Activated CD4-positive, CD25-positive, alpha-beta regulatory T cell (primary cell): ENCODE measurements at places on chromosomes 6 and 20.

DNA sequence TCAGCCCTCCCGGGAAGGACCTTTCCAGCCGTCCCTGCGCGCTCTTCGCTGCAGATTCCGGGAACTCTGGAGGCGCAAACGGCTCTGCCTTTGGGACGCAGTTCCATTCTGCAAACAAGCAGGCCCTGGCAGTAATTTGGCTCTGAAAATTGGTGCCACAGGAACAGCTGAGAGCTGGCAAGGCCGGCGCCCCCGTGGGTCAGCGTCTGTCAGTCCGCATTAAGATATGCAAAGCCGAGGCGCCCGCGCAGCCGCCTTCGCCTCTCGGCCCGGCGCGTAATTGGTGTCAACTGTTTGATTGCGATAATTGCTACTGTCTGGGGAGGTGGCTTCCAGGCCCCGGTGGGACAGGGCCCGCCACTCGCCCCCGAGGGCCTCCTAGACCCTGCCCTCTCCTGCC is 73.6 kb downstream of the NCR2 start:
- DNase-seq: no peak

DNA sequence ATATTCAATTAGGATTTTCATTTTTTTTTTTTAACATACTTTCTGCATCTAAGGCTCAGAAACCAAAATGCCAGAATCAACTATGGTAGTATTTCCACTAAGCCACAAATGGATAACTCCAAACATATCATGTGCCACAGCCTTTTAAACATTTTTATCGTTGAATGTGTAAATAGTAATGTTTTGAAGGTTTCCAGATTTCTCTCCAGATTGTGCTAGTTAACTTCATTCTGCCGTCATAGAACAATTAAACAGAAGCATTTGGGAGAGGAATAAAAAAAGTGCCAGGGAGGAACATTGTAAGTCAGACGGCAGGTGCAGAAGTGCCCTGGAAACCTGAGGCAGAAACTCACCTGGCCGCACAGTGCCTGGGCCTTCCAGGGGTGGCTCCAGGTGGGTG is 23.6 kb downstream of the SMOC2 start:
- DNase-seq: no peak

DNA sequence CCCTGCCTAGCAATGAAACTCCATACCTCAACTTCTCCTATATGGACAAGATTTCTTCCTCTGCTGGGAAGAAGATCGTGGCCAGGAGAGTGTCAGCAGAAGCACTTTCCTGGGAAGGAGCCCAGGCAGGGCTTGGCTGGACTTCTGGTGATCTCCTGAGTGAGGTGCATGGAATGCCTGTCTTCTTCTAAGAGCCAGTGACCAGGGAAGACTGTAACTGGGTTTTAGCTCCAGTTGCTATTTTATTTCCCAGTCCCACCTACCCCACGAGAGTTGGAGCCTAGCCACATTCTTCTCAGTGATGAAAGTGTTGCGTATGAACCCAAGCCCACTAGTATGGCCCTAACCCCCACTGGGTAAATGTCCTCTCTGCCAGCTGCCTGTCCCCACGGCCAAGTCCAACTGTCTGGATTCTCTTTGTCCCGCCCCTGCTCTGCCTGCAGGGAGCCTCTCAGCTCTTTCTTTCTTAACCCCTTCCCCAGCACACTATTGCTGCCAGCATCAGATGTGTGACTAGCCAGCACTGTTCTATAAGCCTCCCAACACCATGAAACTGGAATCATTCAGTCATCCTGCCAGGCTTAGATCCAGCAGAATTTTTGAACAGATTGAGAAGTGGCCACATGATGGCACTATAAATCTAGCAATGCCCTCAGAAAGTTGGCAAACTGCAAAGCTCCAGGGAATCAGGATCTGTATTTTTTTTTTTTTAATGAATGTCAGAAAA is 69.8 kb upstream of the FAM184A start:
- DNase-seq: no peak

DNA sequence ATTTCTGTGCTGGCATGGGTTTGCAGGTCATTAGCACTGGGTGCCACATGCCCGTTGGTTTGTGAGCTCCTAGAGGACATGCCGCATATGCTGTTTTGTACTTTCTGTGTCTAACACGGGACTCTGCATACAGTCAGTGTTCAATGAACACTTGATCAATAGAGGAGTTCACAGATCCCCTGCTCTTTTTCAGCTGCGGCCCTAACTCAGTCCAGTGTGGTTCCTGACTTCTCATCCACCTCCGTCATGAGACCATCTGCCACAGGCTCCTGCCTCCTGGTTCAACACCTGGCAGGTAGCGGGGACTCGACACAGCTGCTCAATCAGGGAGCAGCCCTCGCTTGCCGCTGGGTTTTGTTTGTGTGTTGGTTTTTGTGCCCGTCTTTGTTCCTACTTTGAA is 13.8 kb upstream of the BMP7 start:
- DNase-seq: no peak

GRCh38 chr6:15330174-15330944 is 84.5 kb downstream of the JARID2 start:
- DNase-seq: no peak

DNA sequence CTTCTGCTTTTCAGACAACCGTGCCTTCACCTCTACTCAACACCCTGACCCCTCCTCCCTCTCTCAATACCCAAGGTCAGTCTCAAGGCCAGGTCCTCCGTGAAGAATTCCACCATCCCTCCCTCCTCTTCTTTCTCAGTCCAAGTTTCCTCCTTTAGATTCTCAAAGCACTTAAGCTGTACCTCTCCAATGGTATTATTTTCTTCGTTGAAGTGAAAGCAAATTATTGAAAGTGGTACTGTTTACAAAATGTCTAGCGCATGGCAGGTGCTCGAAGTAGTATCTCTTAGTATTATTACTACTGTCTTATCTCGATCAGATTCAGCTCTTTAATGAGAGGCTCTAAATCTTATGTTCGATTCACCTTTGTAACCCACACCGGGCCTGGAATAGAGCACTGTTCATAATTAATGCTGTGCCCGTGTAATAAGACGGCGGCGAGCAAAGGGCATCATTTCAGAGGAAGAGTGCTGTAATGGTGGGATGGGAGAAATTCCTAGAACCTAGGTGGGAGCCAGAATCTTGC is 593 bp upstream of the RALGAPB start:
- DNase-seq: no peak

GRCh38 chr20:39547546-39548408 is 585.6 kb downstream of the DHX35 start:
- DNase-seq: no peak

DNA sequence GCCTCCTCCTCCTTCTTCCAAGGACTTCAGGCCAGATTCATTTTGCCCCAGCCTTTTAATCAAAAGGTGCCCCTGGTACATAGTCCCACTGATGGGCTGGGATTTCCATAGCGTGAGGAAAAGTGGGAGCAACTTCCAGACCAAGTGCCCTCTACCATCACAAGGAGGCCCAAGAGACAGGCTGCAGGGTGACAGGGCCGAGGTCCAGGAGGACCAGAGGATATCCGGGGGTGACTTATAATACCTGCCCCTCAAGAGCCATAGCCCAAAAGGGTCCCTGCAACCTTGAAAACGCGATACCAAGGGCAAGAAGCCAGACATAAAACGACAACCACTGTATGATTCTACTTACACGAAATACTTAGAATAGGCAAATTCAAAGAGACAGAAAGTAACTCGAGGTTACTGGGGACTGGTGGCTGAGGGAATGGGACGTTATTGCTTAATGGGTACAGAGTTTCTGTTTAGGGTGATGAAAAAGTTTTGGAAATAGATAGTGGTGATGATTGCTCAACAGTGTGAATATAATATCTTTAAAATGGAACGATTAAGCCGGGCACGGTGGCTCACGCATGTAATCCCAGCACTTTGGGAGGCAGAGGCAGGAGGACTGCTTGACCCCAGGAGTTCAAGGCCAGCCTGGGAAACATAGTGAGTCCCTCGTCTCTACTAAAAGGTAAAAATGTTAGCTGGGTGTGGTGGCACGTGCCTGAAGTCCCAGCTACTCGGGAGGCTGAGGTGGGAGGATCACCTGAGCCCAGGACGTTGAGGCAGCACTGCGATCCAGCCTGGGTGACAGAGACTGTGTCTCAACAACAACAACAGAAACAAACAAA is 71.9 kb downstream of the NOL4L start:
- DNase-seq: no peak

- DNase-seq: no peak
Measured at GRCh38 chr6:119739769-119740168, 390.2 kb upstream of the MAN1A1 start.

DNA sequence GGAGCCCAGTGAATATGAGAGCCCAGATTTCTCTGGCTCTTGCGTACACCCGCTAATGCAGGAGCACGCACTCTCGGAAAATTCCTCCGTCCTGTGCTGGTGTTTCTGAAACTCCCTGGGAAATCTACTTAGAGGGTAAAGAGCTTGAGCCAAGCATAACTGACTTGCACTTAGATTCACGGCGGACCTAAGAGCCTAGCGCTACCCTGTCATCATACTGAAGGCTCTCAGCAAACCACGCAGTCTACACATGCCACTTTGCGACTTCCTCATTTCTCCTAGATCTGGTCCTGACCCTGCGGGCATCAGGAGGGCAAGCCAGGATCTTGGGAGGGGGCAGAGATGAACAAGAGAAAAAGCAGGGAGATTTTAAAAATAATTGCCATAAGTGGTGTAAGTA is 324.7 kb downstream of the CD83 start:
- DNase-seq: no peak
